ENCODE measurements at places on chromosomes 11 and 22.

DNA sequence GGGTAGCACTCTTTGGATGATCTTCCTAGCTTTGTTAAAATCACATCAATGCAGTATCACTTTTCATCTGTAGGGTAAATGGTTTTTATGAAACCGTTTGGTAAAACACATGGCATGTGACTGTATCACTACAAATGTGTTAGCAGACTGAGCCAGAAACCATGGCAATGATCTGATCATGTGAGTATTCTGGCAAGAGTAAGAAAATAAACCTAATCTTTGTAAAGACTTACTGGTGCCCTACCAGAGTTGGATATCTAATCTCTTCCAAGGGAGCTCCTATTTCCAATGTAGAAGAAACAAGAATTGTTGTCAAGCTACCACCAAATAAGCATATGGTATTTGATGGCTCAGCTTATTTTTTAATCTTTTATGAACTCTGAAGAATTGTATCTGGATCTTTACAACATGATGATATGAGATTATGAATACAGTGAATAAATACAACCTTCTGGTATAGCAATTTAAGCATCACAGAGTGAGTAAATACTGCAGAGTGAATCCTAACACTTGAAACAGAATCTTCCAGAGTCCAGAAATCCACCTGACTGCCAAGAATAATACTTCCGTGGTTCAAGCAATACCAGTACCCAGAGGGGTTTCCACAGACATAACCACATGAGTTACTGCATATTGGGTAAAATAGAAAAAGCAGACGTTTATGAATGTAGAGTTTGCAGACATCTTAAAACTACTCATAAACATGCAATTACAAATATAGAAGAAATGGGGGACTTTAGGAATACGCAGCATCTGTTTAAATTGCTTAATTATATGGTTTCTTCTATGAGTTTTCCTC is 238.8 kb downstream of the TTC28 start:
- no peak for DNase-seq

DNA sequence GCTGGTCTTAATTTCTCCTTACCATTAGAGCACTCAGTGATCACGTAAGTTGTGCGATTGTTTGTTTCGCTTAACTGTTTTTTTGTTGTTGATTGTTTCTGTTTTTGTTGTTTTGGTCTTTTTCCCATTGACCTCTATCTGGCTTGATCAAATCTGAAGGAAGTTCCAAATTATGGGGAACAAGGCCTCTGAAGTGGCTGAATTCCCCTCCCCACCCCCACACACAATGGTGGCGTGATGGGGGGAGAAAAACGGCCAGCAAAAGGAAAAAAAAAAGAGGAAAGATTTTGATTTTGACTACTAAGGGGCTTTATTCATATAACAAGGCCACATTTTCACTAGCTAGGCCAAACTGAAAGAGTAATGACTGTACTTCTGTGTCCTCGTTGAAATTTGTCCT is 53.6 kb downstream of the OSBPL5 start:
- no peak for DNase-seq

DNA sequence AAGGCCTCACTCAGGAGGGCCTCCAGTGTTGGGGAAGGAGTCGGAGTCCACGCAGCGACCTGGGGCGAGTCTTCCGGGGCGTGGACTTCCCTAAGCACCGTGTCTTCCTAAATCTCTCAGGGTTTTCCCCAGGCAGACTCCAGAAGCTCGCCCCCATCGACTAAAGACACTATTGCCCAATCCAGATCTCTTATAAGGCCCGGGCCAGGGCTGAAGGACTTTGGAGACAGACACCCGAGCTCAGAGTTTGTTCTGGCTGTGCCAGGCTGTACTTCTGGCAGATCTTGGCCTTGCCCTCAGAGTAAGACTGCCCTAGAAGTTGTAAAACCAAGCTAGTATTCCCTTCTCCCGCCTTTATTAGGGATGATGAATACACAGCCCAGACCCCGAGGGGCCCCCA is 191.4 kb downstream of the BUD13 start:
- DNase-seq = no peak

DNA sequence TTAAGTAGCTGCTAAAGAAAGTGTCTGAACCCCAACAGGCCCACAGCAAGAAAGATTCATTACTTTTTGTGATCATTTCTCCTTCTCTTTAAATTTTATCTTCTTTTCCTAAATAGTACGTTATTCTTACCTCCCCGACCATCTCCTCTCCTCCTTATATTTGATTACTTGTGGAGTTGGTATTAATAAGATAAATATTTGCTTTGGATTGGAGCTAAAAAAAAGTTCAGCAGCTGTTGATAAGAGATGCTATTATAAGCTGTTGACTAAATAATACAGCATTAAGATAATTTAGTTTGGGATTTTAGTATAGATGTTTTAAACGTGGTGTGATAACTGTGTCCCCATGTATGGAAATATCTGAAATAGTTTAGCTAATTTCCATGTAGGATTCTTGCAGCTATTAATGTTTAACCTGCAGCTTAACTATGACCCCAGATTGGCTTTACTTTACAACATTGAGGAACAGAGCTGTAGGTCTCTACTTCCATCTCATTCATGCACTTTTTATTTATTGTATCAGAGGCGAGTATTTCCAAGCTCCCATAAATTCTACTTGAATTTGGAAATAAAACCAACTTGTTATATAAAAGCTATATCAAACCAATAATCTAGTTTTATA is 37.8 kb downstream of the ZNF143 start:
- no peak for DNase-seq

- DNase-seq = no peak
These were observed 583.7 kb upstream of the B3GAT1 start for GRCh38 chr11:134995741-134996140.

- no peak for DNase-seq
These were observed 1078.0 kb downstream of the BRD1 start for GRCh38 chr22:48749555-48750227.

DNA sequence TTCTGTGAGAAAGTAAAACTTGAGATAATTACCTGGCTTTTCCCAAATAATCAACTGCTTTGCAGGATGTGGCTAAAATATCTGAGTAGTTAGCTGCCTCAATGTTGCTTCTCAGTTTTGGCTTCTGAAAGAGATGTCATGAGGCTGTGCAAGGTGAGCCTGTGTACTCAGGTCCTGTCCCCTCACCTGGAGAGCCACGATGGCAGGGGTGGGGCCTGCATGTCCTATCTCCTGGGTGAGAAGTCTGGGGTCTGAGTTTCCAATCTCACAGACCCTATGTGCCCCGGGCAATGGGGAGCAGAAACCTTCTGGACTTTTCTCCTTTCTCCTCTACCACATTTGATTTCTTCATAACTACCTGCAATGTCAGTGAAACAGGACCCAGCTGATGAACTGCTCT is 338.6 kb upstream of the B3GAT1 start:
- no peak for DNase-seq

DNA sequence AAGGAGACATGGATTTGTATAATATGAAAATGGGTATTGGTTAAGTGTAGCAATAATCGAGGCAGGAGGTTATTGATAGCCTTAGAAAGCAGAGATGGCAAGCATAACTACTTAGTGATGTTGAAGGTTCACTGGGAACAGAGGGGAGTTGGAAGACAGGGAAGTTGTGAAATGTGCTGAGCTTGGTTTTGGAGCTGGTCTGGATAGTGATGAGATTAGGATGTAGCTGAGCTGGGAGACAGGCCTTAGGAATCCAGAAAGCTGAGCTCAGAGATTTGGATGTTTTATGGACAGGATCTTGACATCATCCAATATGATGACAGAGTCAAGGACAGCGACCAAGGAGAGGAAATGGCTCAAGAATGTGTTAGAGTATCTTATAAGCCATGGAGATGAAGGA is 113.1 kb downstream of the ARHGAP42 start:
- DNase-seq = no peak

DNA sequence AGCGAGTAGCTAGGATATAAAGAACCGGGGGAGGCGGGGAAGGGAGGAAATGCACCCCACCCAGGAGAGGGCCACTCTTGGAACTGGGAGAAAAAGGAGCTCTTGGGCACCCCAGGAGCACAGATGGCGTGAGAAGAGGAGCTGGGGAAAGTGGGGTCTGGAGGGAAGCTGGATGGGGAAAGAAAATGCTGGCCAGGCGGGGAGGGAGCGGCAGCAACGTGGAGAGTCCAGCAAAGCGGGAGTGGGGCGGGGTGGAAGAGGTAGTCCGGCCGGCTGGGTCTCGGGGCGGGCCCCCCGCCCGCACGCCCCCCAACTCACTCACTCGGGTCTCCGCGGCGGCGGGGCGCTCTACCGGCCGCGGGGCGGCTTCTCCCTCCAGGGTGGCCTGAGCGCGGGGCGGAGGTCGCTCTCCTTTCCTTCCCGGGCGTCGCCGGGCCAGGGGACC is 522 bp downstream of the TOB2 start:
- no peak for DNase-seq

DNA sequence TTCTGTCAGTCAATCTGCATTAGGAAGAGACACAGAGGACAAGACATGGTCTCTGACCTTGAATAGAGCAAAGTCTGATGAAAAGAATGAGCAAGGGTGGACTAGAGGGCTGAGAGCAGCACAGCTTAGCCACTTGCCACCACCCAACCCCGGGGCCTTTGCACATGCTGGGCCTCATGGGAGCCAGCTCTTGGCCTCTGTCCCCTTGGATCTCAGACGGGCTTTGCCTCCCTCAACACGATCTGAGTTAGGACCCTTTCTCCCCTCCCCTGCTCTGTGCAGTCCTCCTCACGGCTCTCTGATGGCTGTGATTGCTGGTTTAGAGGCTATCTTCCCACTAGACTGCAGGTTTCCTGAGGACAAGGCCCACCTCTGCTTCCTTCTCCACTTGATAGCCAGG is 131.6 kb upstream of the B3GAT1 start:
- no peak for DNase-seq

DNA sequence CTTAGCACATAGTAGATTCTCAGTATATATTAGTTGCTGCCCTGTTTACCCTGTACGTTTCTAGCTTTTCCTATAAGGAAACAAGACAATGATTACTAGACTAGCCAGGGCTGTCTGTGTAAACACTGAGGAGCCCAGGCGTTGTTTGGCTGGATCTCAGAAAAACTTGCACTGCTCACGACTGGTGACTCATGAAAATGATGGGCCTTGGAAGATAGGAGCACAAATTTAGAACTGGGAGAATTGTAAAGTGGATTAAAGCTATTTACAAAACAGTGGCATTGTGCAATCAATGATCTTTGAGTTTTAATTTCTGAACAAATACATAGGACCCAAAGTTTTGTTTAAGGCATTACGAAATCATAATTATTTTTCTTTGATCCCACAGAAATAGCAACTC is 276.9 kb downstream of the FAM76B start:
- no peak for DNase-seq

DNA sequence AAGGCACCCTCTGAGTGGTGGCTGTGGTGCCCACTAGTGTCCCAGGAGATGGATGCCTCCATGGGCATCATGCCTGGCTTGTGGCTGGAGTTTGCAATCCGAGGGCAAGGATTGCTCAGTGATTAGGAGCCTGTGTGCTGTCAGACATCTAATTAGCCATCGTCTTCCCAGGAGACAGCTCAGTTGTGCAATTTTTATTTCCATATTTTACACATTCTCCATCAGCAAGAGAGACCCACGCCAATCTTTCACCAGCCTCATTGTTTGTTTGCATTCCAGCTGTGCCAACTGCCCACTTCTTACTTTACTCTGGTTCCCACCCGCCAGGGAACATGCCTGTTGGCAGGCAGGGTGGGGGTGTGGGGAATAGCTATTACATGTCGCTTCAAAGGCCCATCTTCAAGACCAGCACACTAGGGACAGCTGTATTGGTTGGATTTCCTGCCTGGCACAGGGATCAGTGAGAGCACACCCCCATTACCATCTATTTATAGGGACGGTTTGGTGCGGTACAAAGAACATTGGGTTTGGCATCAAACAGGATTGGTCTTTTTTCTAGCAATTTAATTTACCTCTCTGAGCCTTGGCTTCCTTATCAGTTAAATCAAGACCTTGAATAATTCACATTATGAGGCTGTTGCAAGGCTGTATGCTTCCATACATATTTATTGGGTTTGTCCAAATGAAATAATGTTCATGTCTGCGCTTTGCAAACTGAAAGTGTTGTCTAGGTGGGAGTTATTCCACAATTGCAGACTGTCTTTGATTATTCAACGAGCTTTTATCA is 80.7 kb upstream of the NAV2 start:
- DNase-seq = no peak

DNA sequence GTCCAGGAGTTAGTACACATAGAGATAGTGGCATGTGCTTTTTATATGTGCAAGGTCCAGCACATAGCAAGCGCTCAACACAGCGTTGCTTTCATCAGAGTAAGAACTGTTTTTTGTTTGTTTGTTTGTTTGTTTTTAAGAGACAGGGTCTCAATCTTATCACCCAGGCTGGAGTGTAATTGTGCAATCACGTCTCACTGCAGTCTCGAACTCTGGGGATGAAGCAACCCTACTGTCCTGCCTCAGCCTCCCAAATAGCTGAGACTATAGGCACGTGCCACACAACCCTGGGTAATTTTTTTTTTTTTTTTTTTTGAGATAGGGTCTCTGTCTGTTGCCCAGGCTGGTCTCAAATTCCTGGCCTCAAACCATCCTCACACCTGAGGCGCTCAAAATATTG is 10.8 kb downstream of the TCN2 start:
- no peak for DNase-seq

DNA sequence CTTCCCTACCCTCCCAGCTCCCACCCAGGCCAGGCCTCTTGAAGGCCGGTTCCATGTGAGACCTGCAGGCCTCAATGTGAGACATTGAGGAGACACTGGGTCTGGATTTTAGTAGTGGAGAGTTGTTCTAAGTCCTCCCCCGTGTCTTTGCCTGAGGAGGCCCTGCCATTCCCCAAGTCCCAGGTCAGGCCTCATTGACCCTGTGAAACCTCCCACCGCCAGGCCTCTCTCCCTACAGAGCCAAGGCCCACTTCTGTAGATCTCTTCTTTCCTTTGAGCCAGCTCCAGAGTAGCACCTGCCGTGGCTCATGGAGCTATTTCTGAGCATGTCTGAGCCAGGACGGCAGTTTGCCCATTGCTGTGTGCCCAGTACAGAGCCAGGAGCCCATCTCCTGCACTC is 1419.6 kb downstream of the TBC1D22A start:
- DNase-seq = no peak

DNA sequence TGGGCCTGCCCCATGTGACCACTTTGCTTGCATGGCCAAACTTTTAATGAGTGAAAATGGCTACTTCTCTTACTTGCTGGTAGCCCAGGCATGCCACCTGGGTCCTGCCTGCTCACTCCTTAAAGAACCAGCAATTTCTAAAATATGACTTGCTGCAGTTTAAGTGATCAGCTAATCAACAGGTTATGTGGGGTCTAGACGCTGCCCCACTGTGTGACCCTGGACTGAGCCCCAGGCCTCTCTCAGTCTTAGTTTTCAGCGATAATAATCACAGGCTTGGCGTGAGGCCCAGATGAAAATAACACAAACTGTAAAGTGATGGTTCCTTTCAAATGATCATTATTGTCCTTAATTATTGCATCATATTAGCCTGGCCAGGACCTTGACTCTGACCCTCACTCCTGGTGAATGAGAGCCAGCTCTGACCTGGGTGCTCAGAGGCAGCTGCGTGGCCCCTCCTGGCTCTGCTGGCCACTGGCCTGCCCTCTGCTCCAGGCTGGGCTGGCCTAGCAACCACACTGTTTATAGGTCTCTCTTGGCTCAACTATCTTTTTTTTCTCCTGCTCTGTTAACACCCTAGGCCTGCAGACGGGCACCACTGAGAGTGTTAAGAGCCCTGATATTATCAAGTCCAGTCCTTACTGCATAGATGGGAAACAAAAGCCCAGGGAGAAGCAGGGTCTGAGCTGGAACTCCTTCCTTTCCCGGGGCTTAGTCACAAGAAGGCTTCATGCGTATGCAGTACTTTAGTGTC is 89.7 kb downstream of the RRM1 start:
- no peak for DNase-seq
